Activated T-helper 1 cell treated with anti-CD3 and anti-CD28 coated beads, Interleukin-12 subunit alpha, Interleukin-12 subunit beta, Interleukin-2, Interleukin-4 antibody, amounts not matched to agents 30 ng/mL and 10 ng/mL and 1 ng/mL, durations not matched to agents 14 hours and 24 hours and 36 hours (primary cell): ENCODE measurements at places on chromosomes 6 and 20. TPM values are rescaled to one million over a fixed set of nuclear protein-coding genes. Genes with fewer than 3 reads are reported as not detected.

DNA sequence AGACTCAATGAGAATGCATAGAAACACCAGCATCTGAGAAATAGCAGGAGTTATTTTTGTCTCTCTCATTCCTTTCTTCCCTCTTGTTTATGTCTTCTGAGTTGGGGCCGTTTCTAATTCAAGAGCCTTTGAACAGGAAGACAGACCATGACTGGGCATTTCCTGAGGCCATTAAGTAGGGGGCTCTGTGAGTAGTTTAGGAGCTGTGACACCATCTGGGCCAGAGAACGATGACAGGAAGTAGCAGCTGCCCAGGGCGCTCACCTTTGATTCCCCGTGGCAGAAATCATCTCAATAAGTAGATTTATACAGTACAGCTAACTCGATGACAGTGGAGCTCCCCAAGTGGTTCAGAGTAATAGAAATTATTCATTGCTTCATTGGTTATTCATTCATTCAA lies 298.4 kb upstream of the PLN start:
- H3K27me3 ChIP-seq = peaks cover 6% of the 10 kb centered on the region
- no peaks in the 10 kb centered on the region for H3K4me1 ChIP-seq
- no peaks in the 10 kb centered on the region for H3K36me3 ChIP-seq
- no peak overlapping the region for H3K4me3 ChIP-seq
- H3K27ac ChIP-seq = no peak overlapping the region

DNA sequence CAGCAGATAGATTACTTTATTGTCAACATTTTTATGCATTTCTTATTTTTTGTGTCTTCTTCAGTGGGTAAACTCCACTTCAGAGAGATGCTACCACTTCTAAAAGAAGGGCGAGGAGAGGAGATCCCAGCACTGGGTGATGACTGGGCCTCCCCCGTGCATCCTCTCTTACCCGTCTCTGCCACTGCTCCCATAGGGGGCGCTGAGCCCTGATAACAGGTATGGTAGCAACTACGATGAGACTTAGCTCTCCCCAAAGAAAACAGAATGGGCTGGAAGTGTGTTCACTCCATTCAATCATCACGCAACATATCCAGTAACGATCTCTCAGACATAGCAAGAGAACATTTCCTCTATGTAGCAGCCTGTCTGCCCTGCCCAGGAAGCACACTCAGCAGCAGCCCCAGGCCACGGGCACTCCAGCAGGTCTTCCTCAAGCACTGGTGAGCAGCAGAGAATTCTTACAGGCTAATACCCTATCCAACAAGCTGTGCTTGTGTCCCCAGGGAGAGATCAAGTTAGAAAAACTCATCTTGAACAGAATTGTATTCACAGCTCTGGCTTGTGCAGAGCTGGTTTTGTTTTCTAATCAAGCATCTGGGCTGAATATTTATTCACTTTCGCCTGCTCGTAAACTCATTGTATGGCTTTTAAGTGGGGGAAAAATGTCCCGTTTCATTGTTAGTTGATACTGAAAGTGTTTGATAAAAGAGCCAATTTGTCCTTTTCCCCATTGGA lies 533.1 kb upstream of the CDH4 start:
- DNase-seq = no peak
- no peaks in the 10 kb centered on the region for H3K36me3 ChIP-seq
- H3K27me3 ChIP-seq = peaks cover 2% of the 10 kb centered on the region
- no peaks in the 10 kb centered on the region for H3K4me1 ChIP-seq

DNA sequence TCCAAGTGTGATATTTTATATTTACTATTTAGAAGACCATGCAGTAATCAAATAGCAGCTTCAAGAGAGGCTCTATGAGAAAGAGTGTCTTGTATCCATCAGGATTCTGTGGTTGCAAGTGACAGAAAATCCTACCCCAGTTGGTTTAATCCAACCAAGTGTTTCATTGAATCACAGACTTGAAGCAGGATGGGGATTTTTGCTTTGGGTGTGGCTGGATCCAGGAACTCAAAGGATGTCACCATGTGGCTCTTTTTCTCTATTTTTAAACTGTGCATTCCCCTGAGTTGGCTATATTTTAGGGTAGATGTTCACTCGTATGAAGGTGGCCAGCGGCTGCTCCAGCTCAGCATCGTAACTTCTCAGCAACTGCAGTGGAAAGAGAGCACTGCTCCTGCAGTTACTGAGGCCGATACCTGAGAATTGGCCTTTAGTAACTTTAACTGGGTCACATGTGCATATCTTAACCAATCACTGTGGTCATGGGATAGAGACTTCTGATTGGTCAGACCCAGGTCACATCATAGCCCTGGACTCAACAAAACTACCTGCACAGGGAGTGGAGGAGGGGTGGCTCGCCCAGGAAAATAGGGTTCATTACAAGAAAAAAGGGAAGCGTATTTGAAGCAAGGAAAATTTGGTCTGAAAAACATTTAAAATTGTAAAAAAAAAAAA lies 396.1 kb upstream of the SULF2 start:
- no peaks in the 10 kb centered on the region for H3K4me1 ChIP-seq
- H3K36me3 ChIP-seq = no peaks in the 10 kb centered on the region
- no peak overlapping the region for H3K27ac ChIP-seq
- no peaks in the 10 kb centered on the region for H3K27me3 ChIP-seq
- no peak overlapping the region for H3K4me3 ChIP-seq
- no peak for DNase-seq

DNA sequence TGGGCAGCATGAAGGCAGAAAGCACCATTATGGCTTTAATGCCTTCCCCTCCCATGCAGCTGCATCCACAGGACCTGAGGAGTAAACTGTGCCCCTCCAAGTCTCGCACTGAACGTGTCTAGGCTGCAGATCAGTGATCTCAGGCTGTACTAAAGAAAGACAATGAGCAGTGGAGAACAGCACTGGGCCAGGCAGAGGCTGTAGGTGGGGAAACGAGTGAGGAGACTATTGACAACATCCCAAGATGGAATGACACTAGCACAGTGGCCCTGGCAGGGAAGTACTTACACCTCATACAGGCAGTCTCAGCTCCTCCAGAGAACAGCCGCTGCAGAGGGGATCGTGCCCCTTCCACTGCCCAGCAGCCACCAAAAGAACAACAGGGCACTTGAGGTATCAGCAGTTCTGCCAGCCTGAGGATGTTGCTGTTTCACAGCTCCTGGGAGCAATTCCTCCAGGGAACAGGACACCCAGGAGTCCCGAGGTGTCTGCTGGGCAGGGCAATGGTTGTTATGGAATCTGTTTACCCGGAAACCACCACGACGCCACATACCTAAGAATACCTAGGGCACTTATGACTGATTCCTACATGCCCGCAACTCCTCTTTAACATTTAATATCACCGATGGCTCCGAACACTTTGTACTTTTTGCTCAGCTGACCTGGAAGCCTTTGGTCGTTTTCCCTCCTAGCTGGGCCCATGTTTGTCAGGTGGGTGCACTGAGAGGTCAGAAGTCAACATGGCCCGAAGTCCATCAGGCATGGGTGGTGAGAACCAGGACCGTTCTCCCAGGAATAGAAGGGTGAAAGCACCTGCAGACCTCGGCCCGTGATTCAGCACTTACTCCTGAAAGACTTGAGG lies 79.1 kb downstream of the SLC22A23 start:
- H3K4me1 ChIP-seq = no peaks in the 10 kb centered on the region
- DNase-seq = no peak
- peaks cover 8% of the 10 kb centered on the region for H3K27me3 ChIP-seq
- no peaks in the 10 kb centered on the region for H3K36me3 ChIP-seq
- no peak overlapping the region for H3K27ac ChIP-seq

DNA sequence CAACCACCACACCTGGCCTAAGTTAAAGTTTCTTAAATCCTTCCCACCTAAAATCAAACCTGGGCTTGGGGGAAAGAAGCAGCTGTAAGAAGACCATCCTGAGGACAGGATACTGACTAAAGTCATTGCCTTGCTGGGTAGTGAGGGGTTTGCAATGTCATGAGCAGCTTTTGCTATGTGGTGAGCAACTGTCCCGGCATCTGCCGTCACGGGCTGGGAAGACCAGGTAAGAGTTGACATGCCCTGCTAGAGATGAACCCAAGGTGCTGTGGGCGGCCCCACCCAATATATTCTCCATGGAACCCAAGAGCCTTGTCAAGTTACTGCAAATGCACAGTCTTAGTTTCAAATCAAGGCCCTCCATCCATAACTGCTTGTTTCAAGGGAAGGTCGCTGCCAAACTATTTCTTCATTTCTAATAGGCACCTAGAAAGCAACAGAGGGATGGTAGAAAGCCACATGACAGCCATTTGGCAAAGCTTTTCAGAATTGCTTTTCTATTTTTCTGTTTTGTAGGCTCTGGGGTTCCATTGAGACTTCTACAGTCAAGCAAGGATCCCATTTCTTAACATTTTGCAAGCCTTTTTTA lies 357.8 kb upstream of the JARID2 start:
- H3K4me1 ChIP-seq = peaks cover 5% of the 10 kb centered on the region
- no peak overlapping the region for H3K4me3 ChIP-seq
- no peaks in the 10 kb centered on the region for H3K36me3 ChIP-seq
- H3K27me3 ChIP-seq = peaks cover 2% of the 10 kb centered on the region
- DNase-seq = no peak
- H3K27ac ChIP-seq = no peak overlapping the region

DNA sequence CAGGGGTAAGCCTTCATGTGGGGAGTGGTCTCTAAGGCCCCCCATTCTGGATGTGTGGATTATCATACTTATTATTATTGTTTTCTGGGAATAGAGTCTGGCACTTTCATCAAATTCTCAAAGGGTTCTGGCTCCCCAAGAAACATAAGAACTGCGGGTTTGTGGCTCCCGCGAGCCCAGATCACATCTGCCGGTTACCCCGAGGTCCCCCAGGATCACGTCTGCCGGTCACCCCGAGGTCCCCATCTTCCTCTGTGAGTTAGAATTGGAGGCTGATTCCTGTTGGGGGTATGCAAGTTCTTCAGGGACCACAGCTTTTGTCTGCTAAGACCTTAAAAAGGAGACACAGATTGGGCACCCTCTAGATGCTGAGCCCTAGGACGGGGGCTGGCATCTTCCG lies 116.7 kb upstream of the FRMD1 start:
- DNase-seq = no peak
- peaks cover 5% of the 10 kb centered on the region for H3K27me3 ChIP-seq
- H3K4me3 ChIP-seq = no peak overlapping the region
- no peaks in the 10 kb centered on the region for H3K4me1 ChIP-seq

- no peak within 1 kb of the TSS for H3K4me3 ChIP-seq
- H3K36me3 ChIP-seq = no peaks in the 10 kb centered on the region
- no peak for DNase-seq
- H3K27ac ChIP-seq = no peak within 1 kb of the TSS
- peaks cover 38% of the 10 kb centered on the region for H3K27me3 ChIP-seq
- no peaks in the 10 kb centered on the region for H3K4me1 ChIP-seq
These were observed at the start of gene HSPA12B for GRCh38 chr20:3732327-3733118. HSPA12B (plus strand) TSS chr20:3732685; CDS start chr20:3738675, 5,990 bp downstream.

DNA sequence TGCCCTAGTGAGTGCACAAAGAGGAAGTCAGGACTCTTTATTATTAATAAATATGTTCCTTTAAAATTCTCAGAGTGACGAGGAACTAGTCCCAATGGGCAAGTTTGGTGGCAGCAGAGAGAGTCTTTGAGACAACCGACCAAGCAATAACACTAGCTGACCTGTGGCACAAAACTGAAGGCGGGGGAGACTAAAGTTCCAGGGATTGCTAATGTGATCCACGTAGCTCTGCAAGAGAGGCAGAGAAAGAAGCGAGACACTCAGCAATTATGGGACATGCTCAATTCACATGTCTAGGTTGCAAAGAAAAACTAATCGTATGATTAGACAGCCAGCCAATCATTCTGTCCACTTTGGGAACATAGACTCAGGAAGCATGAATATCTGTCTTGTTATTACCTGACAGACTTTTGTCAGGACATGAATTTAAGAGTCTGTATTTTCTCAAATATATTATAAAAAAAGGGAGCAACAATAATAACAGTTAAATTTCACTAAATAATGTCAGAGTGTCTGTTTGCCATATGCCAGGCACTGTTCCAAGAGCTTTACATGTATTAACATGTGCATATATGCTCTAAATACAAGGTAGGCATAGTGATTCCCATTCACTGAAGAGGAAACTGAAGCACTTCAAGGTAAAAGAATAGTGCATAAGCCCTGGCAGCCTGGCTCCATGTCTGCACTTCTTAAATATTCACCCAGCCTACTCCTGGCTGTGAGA lies 81.0 kb downstream of the COL9A1 start:
- no peak overlapping the region for H3K4me3 ChIP-seq
- peaks cover 4% of the 10 kb centered on the region for H3K27me3 ChIP-seq
- no peaks in the 10 kb centered on the region for H3K4me1 ChIP-seq
- no peaks in the 10 kb centered on the region for H3K36me3 ChIP-seq
- H3K27ac ChIP-seq = no peak overlapping the region
- no peak for DNase-seq

DNA sequence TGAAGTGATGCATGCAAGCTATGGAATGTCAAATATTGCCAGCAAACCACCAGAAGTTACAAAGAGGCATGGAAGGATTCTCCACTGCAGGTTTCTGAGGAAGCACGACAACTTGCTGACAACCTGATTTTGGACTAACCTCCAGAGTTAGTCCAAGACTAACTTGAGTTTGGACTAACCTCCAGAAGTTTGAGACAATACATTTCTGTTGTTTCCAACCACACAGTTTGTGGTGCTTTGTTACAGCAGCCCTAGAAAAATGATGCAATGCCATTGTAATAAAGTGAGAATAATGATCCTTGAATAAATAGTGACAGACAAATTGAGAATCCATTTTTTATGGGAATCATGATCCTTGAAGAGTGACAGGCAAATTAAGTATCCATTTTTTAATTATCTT lies 169.9 kb upstream of the HDDC2 start:
- no peak overlapping the region for H3K4me3 ChIP-seq
- no peak overlapping the region for H3K27ac ChIP-seq
- H3K36me3 ChIP-seq = no peaks in the 10 kb centered on the region
- DNase-seq = no peak
- no peaks in the 10 kb centered on the region for H3K4me1 ChIP-seq

DNA sequence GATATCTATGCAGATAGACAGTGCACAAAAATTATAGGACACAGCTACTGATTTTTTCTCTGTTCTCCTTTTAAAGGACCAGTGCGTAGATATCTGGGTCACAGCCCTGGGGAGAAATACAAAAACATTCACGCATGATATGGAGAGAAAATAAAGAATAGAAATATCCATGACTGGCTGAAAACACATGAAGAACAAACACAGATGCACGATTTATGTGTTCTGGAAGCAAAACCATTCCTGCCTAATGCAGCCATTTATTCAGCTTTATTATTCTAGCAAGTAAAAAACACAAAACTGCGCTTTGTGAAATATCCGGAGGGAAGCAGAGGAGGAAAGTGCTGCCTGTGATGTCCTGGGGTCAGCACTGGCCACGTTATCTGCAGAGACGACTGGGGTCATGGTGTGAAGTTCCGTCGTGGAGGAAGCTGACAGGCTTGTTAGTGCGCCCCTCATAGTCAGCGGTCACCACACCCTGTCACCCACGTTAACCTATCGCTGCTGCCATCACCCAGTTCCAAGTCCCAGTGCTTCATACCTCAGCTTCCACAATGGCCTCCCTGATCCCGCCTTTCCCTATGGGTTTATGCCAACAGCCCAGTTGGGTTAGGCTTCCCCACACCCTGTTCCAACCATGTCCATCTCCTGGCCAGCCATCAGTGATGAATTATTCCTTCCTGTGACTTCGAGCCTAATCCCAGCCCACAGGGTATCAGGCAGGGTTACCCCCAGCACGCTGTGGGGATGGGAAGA lies 86.6 kb upstream of the RPS6KA2 start:
- no peak for DNase-seq
- peaks cover 5% of the 10 kb centered on the region for H3K27me3 ChIP-seq
- no peaks in the 10 kb centered on the region for H3K36me3 ChIP-seq
- H3K4me3 ChIP-seq = no peak overlapping the region
- no peaks in the 10 kb centered on the region for H3K4me1 ChIP-seq

GRCh38 chr20:37733416-37733815 lies 39.6 kb downstream of the CTNNBL1 start:
- peaks cover 42% of the 10 kb centered on the region for H3K4me1 ChIP-seq
- DNase-seq = no peak
- H3K4me3 ChIP-seq = no peak overlapping the region

RBBP8NL gene
- total RNA-seq = not detected in 2 replicates

RAET1E gene
- total RNA-seq = not detected in 2 replicates

BTN1A1 gene
- total RNA-seq = not detected in 2 replicates

TDRD6 gene
- not detected in 2 replicates for total RNA-seq
